GM23338 (cell line): ENCODE measurements at places on chromosomes 13 and 19. TPM values are rescaled to one million over a fixed set of nuclear protein-coding genes. Genes with fewer than 3 reads are reported as not detected.

METTL21C gene
- not detected in 2 replicates for total RNA-seq

DNA sequence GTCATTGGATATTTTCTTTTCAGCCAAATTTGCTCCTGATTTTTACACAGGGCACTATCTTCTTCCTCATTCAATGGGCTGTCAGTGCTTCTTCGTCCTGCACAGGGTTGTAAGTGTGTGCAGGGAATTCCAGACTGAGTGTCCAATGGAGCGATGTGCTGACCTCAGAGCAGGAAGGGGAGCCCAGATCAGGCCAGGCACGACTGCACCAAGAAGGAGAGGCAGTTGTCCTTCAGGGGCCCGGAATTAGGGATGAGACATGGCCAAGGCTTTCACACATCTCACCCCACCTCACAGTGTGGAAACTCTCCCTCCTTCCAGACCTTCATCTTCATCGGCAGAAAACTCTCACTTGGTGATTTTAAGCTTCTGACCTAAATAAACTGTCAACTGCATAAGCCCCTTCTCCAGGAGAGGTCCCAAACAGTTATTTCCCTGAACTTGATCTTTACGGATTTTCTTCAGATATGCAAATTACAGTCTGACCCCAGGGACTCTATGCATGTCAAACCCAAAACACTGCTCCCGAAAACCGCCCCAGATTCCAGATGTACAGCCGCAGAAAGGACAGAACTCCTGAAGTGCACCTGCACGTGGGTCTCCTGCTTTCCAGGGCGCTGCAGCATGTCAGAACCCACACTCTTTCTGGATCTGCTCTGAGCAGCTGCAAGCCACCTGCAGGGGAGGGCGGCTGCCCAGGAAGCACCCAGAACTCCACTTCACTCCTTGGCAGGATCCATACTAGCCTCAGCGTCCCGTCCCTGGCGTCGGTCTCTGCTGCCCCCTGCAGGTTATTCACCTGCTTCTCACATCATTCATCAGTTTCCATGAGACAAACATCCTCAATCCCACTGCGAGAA, 625 bp upstream of the ZNF20 start:
- peak; percentile 95 for DNase-seq

GRCh38 chr13:46360604-46361003, 26.4 kb downstream of the RUBCNL start:
- DNase-seq, result no peak

GTPBP3 gene
- total RNA-seq, result 67.8 and 78.6 TPM in 2 replicates

GRCh38 chr13:51556740-51557139, 27.5 kb upstream of the WDFY2 start:
- no peak for DNase-seq

GRCh38 chr13:102452836-102453235, 51.0 kb upstream of the FGF14 start:
- DNase-seq, result no peak
